NCI-H1105 (cell line): ENCODE measurements at places on chromosomes 12 and 14.

- no peak for DNase-seq
These were observed 137.7 kb upstream of the FGD4 start for GRCh38 chr12:32261638-32262037.

- DNase-seq = no peak
These were observed 39.2 kb downstream of the CPM start for GRCh38 chr12:68893741-68894140.

DNA sequence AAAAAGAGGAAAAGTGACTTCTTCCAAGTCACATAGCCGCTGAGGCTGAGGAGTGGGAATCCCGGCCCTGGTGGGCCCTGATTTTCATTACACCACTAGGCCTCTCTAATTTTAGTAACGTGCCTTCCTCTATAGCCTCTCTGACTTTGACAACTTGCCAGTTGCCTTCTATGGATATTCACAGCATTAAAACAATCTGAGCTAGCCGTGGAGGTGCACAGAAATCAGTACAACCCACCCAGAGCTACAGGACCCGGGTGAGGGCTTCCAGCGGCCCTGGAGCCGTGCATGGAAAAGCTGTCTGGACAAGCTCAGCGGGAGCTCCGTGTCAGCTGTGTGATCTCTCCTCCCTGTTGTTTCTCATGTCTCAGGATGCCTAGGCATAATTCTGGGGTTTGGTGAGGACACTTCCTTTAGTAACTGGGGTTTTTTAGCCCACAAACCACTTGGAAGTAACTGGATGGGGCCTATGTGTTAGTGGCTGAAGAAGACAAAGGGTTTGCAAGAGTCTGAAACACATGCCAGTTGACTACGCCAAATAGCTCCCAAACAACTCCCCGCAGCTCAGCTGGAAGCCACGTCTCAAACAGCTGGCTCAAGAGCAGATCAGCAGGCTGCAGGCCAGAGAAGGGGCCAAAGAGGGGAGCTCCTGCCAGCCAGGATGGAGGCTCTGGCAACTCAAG lies 53.0 kb downstream of the SSH1 start:
- DNase-seq = no peak

GRCh38 chr12:13425766-13426165 lies 229.2 kb downstream of the EMP1 start:
- DNase-seq = no peak

- no peak for DNase-seq
These were observed 15.8 kb downstream of the GXYLT1 start for GRCh38 chr12:42128888-42129287.
